Muscle of leg (tissue), 16 donors: ENCODE measurements at places on chromosomes 5 and 9. TPM values are rescaled to one million over a fixed set of nuclear protein-coding genes. Genes with fewer than 3 reads are reported as not detected.

Gene TRAF2
- 5.4 TPM for total RNA-seq

Gene IL4
- total RNA-seq: not detected

Gene DAB2
- total RNA-seq: 79.7 TPM

DNA sequence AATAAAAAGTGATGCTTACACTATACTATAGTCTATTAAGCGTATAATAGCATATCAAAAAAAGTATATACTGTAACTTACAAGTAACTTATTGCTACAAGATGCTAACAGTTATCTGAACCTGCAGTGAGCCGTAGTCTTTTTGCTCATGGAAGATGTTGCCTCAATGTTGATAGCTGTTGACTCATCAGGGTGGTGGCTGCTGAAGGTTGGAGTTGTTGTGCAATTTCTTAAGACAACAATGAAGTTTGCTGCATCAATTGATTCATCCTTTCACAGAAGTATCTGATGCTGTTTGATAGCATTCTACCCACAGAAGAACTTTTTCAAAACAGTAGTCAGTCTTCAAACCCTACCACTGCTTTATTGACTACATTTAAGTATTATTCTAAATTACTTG, 7.8 kb upstream of the C9orf40 start:
- no peaks in the 10 kb centered on the region for H3K4me1 ChIP-seq
- no peak for DNase-seq
- H3K4me3 ChIP-seq: no peak overlapping the region
- no peak overlapping the region for H3K27ac ChIP-seq

Gene TRIM14
- 0.40 TPM for total RNA-seq

GRCh38 chr5:43232943-43233833, 41.2 kb downstream of the NIM1K start:
- no peak for DNase-seq
- no peak overlapping the region for H3K4me3 ChIP-seq
- H3K36me3 ChIP-seq: no peaks in the 10 kb centered on the region
- H3K27me3 ChIP-seq: no peaks in the 10 kb centered on the region
- H3K27ac ChIP-seq: no peak overlapping the region
- H3K4me1 ChIP-seq: no peaks in the 10 kb centered on the region

Gene FCN2
- total RNA-seq: 0.18 TPM

DNA sequence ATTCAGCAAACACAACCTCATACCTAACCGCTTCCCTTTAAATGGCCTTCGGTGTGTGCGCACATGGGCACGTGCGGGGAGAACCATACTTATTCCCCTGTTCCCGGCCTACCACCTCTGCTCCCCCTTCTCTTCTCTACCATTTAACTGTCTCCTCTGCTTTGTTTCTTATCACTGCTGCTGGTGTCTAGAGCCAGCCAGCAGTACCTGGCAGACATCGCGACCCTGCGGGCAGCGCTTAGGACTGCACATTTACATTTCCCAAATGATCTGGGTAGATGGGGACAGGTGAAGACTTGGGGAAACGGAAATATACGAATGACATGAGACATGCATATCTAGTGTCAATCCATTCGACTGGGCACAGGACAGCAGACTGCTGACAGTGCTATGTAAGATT, 56.6 kb downstream of the PSMB7 start:
- no peak overlapping the region for H3K4me3 ChIP-seq
- H3K27ac ChIP-seq: no peak overlapping the region
- no peak for DNase-seq
- H3K36me3 ChIP-seq: peaks cover 52% of the 10 kb centered on the region
- H3K27me3 ChIP-seq: no peaks in the 10 kb centered on the region

- no peaks in the 10 kb centered on the region for H3K36me3 ChIP-seq
- peak; percentile 99 for DNase-seq
- H3K4me1 ChIP-seq: peaks cover 5% of the 10 kb centered on the region
- H3K27ac ChIP-seq: peak overlapping the region; percentile 79
These were observed 54.6 kb upstream of the ECM2 start for GRCh38 chr9:92590377-92590776.

- no peak overlapping the region for H3K4me3 ChIP-seq
- no peaks in the 10 kb centered on the region for H3K27me3 ChIP-seq
- no peaks in the 10 kb centered on the region for H3K4me1 ChIP-seq
- peak; percentile 0 for DNase-seq
- no peaks in the 10 kb centered on the region for H3K36me3 ChIP-seq
These were observed 117.4 kb upstream of the RORB start for GRCh38 chr9:74379718-74380117.

GRCh38 chr9:7185612-7186011, 427.8 kb downstream of the KDM4C start:
- H3K27ac ChIP-seq: no peak overlapping the region
- H3K4me1 ChIP-seq: no peaks in the 10 kb centered on the region

DNA sequence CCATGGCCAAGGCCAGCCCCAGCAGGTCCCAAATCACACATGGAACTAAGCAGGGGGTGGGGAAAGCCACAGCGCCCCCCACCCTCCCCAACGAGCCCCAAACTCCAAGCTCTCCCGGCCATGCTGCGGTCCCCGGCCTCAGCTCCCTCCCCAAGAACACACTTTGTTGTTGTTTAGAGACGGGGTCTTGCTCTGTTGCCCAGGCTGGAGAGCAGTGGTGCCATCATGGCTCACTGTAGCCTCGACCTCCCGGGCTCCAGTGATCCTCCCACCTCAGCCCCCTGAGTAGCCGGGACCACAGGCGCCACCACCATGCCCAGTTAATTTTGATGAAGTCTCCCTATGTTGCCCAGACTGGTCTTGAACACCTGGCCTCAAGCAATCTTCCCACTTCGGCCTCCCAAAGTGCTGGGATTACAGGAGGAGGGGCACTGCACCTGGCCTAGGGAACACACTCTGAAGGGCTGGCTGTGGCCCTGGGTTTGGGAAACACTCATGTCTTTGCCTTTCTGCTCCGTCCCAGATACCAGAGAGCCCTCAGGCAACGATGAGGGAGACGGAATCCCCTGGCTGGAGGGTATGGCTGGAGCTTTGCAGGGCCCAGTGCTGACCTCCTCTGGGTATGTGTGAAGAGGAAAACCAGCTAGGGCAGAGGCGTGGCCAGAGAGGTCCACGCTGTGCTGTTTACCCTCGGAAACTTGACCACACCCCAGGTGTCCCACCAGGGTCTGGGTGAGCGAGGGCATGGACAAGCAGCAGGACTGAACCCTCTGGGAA, 53.2 kb upstream of the UBAC1 start:
- no peaks in the 10 kb centered on the region for H3K27me3 ChIP-seq
- H3K4me3 ChIP-seq: no peak overlapping the region
- H3K36me3 ChIP-seq: no peaks in the 10 kb centered on the region

DNA sequence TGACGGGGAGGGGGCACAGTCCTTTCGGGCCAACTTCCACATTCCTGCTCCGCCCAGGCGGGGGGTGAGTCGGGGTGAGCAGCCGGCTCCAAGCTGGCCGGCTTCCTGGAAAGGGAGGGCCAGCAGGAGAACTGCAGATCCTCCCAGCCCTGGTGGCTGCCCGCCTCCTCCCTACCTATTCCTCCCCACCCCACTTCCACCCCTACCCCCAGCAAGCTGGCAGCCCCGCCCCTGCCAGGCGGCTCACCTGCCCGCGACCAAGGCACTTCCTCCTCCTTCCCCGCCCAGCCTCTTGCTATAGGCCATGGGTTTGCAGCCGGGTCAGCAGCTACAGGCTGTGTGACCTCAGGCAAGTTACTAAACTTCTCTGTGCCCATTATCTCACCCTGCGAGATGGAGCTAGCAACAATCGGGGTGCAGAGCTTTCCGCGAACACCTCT, 5.6 kb upstream of the IRF1 start:
- peak; percentile 94 for DNase-seq
- peak overlapping the region; percentile 98 for H3K27ac ChIP-seq
- H3K36me3 ChIP-seq: no peaks in the 10 kb centered on the region
- H3K27me3 ChIP-seq: no peaks in the 10 kb centered on the region

- H3K27me3 ChIP-seq: no peaks in the 10 kb centered on the region
- no peak overlapping the region for H3K4me3 ChIP-seq
- peaks cover 60% of the 10 kb centered on the region for H3K4me1 ChIP-seq
- DNase-seq: no peak
- H3K27ac ChIP-seq: peak overlapping the region; percentile 74
These were observed 17.8 kb downstream of the EEIG1 start for GRCh38 chr9:127963041-127963358.

- H3K4me1 ChIP-seq: peaks cover 5% of the 10 kb centered on the region
- no peaks in the 10 kb centered on the region for H3K27me3 ChIP-seq
- H3K36me3 ChIP-seq: peaks cover 19% of the 10 kb centered on the region
- DNase-seq: no peak
These were observed 55.1 kb downstream of the TLE1 start for GRCh38 chr9:81633952-81634854.

- H3K27me3 ChIP-seq: no peaks in the 10 kb centered on the region
- H3K4me3 ChIP-seq: no peak overlapping the region
- no peak overlapping the region for H3K27ac ChIP-seq
- H3K4me1 ChIP-seq: no peaks in the 10 kb centered on the region
- H3K36me3 ChIP-seq: no peaks in the 10 kb centered on the region
These were observed 205.2 kb downstream of the CAAP1 start for GRCh38 chr9:26687421-26687820.

DNA sequence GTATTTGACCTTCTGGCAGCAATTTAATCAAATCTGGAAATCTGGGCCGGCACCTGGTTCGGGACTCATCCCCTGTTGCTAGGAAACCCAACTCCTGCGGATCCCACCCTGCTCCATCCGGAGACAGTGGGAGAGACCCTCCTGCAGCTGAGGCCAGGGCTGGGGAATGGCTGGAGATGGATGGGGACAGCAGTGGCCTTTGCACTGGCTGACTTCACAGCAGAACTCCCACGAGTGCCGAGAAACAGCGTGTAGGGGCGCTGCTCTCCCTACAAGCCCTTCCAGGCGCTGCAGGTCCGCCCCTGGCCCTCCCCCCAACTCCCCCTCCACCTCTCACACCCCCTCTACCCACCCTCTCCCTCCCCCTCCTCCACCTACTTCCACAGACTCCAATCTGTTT, 105.8 kb upstream of the PPP1R26 start:
- no peaks in the 10 kb centered on the region for H3K36me3 ChIP-seq
- no peak overlapping the region for H3K4me3 ChIP-seq
- peaks cover 28% of the 10 kb centered on the region for H3K27me3 ChIP-seq
- no peak for DNase-seq
- H3K4me1 ChIP-seq: peaks cover 9% of the 10 kb centered on the region
- no peak overlapping the region for H3K27ac ChIP-seq

GRCh38 chr5:91194824-91195381, 188.2 kb downstream of the ARRDC3 start:
- peak; percentile 69 for DNase-seq
- no peaks in the 10 kb centered on the region for H3K36me3 ChIP-seq
- peaks cover 4% of the 10 kb centered on the region for H3K4me1 ChIP-seq
- H3K4me3 ChIP-seq: no peak overlapping the region

DNA sequence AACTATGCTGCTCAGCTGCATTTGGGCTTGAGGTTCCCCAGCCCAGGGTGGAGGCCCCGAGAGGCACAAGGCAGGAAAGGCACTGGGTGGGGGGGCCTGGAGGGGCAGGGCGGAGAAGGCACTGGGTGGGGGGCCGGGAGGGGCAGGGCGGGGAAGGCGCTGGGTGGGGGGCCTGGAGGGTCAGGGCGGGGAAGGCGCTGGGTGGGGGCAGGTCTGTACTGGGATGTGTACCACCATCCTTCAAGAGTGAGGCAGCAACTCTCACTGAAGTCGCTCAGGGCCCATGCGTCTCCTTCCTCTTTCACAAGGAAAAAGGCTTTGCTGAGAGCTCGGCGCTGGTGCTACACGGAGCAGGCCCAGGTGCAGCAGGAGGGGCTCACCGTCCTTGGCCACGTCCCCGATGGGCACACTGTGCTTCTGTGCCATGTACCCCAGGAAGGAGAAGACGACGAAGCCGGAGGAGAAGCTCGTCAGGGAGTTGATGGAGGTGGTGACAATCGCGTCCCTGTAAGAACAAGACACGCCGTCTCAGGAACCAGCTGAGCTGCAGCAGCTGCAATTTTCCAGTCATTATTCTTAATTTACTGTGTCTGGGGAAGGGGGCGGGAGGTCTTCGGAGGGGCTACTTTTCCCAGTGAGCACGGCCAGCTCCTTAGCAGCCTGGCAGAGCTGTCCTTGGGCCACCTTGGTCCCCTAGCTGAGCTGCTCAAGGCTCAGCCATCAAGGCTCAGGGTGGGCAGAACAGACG, 30.8 kb downstream of the SLC6A3 start:
- H3K4me1 ChIP-seq: peaks cover 4% of the 10 kb centered on the region
- no peaks in the 10 kb centered on the region for H3K36me3 ChIP-seq
- no peak overlapping the region for H3K27ac ChIP-seq
- H3K4me3 ChIP-seq: no peak overlapping the region
- no peak for DNase-seq

GRCh38 chr5:96730586-96730985, 68.4 kb downstream of the CAST start:
- no peaks in the 10 kb centered on the region for H3K27me3 ChIP-seq
- peaks cover 19% of the 10 kb centered on the region for H3K36me3 ChIP-seq
- H3K4me1 ChIP-seq: no peaks in the 10 kb centered on the region
- H3K27ac ChIP-seq: no peak overlapping the region
- DNase-seq: no peak

Gene PITX1
- 3.6 TPM for total RNA-seq

- no peak overlapping the region for H3K4me3 ChIP-seq
- H3K4me1 ChIP-seq: no peaks in the 10 kb centered on the region
- H3K27ac ChIP-seq: no peak overlapping the region
- no peaks in the 10 kb centered on the region for H3K27me3 ChIP-seq
These were observed 167.4 kb downstream of the ZDHHC21 start for GRCh38 chr9:14525856-14526255.

DNA sequence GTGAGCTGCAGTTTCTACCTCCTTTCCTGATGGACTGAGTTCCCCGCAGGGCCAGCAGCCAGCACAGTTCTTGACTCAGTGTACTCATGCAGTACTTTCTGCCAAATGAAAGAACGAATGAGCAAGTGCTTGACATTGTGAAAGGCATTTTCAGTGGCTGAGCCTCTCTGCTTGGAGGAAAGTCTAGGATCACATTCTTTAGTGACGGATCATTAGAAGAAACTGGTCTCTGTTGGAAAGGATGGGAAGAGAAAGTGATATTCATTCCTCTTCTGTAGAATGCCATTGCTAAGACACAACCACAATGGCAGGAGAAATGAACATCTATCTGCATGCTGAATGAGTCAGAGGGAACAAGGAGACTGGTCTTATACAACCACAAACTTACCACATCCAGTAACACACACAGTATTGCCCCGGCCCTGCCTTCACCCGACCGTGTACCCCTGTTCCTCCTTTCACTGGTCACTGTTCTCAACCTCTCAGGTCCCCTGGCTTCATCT, 206.9 kb downstream of the CRB2 start:
- H3K4me1 ChIP-seq: peaks cover 2% of the 10 kb centered on the region
- H3K36me3 ChIP-seq: peaks cover 3% of the 10 kb centered on the region
- DNase-seq: no peak
- H3K27me3 ChIP-seq: no peaks in the 10 kb centered on the region
- H3K4me3 ChIP-seq: no peak overlapping the region

- H3K36me3 ChIP-seq: no peaks in the 10 kb centered on the region
- H3K27me3 ChIP-seq: no peaks in the 10 kb centered on the region
- no peak overlapping the region for H3K4me3 ChIP-seq
- no peak overlapping the region for H3K27ac ChIP-seq
- H3K4me1 ChIP-seq: no peaks in the 10 kb centered on the region
- DNase-seq: no peak
These were observed 518.3 kb upstream of the ITGA1 start for GRCh38 chr5:52269401-52269800.
